ENCODE measurements at places on chromosomes 11 and 22.

- DNase-seq = no peak
Measured at GRCh38 chr11:85431319-85431718, 195.8 kb downstream of the DLG2 start.

DNA sequence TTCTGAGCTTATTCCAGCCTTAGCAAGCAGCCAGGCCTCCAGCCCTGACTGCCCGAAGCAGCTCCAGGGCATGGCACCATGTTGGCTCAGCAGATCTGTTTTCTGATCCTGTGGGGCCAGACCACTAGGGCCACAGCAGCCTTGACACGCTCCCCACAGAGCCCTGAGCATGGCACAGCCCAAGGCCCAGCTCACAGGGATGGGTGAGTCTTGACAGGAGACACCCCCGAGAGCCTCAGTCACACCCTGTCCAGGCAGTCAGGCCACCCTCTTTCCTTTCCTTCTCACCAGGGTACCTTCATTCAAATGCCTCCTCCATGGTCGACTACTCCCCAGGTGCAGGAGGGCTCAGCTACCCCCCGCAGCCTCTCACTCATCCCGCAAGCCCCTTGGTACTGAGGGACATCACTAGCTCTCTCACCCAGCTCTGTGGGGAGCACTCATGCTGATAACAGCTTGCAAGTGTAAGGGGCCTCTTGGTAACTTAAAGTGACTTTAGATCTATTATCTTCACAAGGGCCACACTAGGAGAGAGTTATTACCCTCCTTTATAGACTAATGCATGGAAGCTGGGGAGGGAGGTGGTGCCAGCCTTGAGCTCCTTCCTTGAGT, 3.9 kb upstream of the CDC42BPG start:
- DNase-seq = no peak

DNA sequence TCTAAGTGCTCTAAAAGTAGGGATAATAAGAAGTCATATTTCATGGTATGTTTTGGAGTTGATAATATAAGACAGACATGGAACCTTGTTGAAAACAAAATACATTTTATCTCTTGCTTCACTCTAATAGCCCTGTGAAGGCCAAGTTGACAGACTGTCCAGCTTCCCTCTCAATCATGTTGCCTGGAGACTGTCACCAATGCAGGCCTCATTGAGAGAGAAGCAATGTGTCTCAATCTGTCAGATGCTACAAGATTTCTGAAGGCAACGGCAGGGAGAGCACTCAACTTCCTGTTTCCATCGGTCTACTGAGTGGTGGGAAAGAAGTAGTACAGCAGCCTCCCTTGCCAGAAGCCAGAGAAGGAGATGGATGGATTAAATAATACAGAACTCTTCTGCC, 23.6 kb upstream of the FJX1 start:
- DNase-seq = no peak

DNA sequence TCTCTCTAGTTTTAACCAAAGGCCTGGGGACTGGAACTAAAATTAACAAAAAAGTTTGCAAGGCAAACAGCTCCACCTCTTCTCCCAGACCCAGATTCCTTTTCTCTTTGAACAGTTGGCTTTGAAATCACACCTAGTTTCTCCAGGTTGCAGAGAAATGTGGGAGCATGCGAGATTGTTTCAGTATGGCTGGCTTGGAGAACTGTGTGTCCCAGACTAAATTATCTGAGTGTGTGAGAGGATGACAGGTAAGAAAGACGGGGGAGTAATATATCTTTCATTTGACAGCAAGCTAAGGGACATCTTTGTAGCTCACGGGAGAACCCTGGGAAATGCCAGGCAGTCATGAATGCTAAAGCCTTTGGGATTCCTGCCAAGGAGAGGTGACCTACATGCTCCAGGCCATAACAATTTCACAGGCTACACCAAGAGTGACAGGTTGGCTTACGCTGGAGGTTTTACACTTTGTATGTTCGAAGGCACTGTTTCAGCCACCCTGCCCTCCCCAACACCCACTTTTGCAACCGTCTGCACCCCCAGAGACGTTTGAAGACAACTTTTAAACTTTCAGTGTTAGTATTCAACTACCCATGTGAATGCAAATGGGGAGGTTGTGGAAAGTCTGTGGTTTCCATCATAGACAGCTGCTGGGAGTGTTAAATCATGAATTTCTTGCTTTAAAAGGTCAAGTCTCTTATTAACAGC, 109.3 kb upstream of the SNX19 start:
- no peak for DNase-seq

- DNase-seq = no peak
Measured at GRCh38 chr11:104967534-104968354, 630 bp downstream of the CASP4 start.

DNA sequence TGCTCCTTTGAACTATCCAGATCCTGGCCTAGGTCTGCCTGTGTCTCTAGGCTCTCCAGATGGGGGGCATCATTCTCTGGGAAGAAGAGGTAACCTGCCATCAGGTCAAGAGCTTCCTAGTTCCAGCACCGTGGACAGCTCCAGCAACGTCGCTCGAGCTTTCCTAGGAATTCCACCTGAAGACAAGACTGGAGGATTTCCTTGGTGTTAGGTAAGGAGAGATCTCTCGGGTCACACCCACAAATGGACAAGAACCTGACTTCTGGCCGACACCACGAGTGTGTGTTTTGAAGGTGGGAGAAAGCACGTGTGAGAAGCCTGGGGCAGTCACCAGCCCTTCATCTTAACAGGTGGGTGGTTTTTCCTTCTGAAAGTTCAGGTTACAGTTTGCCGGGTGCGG, 1.2 kb downstream of the PRG3 start:
- no peak for DNase-seq

GRCh38 chr11:62390237-62390636, 28.6 kb upstream of the SCGB1A1 start:
- DNase-seq = no peak

DNA sequence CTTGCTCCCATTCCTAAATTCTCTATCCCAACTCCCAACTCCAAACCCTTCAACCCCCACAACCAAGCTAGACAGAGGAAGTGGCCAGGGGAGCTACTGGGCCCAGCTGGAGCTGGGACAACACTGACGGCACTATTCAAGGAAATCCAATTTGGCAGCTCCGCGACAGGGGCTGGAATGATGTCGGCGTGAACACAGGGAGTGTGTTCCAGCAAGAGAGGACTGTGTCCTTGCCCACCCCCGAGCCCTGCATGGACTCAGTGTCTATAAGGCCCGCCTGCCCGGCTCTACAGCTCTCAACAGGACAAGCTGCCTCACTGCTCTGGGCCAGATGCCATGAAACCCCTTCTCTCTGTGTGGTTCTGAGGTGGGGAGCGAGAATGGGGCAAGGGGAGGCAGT, 11.3 kb downstream of the PCSK7 start:
- no peak for DNase-seq

- DNase-seq = no peak
Measured at GRCh38 chr11:83002053-83002452, 69.6 kb downstream of the RAB30 start.

DNA sequence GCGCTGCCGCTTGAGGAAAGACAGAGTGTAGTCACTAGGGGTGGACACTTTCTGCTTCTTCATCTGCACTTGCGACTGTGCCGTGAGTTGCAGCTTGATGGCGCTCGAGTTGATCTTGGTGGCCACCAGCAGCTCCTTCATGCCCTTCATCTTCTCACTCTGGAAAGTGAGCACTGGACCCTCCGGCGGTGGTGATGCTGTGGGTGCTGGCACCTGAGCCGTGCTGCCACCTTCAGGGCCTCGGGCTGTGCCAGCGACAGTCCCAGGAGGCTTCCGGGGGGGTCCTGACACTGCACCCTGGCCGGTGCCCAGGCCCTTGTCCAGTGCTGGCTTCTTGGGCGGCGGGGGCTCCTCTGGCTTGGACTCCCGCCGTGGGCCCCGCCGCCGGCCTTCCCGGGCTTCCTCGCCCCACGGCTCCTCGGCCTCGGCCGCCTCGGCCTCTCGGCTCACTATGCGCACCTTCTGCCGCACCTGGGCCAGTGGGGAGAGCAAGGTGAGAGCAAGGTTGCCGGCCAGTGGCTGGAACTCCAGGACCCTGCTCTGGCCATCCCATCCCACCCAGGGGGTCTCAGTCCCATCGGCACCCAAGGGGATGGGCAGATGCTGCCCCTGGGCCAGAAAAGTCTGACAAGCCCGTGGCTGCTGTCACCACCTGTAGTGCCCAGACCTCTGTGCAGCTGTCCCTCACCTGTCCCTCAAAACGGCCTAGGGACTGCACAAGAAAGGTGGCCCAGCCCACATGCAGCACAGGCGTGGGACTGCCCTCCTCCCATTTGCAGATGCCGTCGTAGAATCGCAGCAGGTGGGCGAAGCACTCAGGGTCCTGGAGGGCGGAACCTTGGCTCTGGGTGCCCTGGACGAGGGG, 1.6 kb upstream of the MAP4K2 start:
- no peak for DNase-seq

DNA sequence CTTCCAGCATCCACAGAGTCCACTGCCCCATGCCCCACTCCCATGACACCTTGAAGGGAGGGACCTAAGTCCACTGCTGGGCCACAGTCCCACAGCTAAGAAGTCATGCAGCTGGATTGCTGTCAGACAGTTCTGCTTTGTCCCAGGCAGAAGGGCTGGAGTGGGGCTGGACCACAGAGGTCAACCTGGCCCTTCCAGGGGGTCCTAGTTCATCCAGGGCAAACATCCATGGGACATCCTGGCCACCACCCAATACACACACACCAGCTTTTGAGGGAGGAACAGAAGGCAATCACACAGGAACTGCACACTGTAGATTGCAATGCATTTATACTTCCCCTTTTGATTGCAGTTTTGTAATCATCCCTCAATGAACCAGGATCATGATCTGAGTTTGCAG, 11.3 kb upstream of the APOL4 start:
- DNase-seq = no peak

Data from kidney glomerular epithelial cell (primary cell).